Choroid plexus epithelial cell (primary cell): ENCODE measurements at places on chromosomes 12 and 14.

- peak; percentile 37 for DNase-seq
These were observed 409.9 kb upstream of the SOX5 start for GRCh38 chr12:24359418-24359817.

DNA sequence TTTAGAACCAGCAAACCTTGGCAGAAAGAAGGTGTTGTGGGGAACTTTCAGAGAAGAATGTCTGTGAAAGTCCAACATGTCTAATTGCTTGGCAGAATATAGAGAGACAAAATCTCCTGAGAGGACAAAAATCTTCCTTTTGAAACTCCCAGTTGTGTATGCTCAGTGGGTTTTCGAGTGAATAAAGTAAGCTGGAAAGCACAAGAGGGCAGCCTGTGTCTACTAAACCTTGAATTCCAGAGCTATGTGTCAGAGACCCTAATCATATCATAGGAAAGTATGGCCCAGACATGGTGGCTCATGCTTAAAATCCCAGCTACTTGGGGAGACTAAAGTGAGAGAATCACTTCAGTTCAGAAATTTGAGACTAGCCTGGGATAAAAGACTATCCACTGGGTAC is 661.2 kb downstream of the SLC16A7 start:
- peak; percentile 90 for DNase-seq

DNA sequence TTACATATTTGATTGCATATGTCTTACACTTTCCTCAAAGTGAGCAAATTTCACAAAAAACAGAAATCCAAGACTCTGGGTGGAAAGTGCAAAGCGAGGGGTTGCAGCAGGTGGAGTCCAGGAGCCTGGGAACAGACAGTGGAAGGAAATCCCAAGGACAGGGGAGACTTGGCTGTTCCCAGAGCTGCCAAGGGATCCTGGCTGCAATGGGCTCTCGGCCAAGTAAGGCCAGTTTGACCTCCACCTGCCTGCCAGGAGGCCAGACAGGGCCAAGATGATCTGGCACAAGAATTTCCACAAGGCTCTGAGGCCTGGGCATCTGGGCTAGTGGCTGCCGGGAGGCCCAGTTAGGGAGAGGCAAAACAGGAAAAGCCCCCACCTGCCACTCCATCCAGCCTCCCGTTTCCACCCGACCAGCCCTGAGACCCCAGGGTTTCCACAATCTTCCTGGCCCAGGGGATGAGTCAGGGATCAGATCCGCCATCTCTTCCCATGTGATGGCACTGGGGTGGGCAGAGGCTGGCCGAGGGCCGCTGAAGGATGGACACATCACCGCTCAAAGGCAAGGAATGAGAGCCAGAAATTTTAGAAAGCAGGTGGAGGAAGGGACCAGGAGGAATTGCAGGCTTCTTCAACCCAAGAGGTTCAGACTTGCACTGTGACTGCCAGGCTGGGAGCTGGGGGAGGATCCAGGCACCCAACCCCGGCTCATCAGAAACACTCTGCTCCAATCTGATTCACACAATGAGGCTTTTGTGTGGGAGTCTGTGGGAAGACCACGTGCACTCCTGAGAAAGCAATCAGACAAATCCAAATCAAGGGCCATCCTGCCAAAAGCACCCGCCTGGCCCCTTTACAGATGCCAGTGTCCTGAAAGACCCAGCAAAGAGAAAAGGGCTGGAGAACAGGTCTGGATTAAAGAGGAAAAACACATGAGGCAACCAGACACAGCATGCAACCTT is 16.3 kb downstream of the SCARB1 start:
- DNase-seq: no peak

DNA sequence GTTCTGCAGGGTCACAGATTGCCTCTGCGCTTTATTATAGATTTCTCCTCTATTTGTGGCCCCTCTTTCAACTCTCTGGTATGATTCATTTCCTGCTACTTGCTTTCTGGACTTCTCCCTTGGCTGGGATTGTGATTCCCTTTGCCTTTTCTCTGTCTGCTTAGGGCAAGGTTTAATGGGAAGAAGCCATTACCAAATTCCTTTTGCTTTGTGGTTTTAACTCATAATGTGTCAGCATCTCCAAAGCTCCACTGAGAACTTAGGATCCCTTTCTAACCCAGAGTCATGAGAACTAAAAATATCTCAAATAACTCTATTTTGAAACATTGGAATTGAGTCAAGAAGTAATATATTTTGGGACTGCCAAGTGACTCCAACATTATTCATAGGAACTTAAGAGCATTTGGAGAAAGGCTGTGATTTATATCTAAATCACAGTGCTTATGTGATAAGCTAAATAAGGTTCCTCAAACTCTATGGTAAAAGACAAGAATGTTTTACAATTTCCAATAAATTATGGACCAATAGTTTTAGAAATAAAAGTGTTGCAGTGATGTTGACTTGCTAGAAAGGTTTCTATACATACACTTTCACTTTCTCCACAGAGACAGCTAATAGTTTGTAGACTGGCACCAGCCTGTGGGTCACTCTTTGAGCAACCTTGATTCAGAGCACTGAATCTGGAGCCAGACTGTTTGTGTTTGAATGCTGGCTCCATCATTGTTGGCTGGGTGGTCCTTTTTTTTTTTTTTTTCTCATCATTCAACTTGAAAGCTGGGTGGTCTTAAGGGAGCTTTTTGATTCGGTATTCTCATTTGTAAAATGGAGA is 93.9 kb downstream of the DACT1 start:
- peak; percentile 96 for DNase-seq

DNA sequence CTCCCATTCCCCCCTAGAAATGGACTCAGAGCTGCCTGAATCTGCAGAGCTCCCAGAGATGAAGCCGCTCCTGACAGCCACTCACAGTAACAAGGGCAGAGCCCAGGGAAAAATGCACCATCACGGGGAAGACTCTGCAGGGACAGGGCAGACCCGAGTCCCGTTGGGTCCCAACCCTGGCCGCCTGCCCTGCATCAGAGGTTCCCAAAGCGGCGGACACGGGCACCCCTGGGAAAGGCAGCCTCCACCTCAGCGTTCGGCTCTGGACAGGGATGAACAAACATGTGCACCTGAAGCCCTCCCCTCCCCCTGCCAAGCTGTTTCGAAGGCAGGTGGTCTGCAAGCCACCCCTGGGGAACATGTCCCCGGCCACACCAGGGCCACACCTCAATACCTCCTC is 320.4 kb downstream of the ADGRD1 start:
- DNase-seq: no peak

DNA sequence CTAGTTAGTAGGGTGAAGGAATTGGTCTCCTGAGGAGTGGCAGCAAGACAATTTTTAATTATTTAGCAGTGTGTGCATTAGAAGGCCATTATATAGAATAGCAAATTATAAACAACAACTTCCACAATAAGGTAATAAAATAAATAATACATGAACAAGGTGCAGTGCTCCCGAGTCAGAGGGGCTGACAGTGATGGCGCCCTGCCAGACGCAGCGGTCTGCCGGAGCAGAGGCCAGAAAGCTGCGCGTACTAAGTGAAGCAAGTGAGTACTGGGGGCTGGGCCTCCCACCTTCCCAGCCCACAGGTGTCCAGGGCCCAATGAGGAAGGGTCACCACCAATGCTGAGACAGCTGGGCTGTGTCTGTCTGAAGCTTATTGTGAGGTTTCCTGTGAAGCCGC is 72.0 kb upstream of the VRK1 start:
- DNase-seq: no peak

GRCh38 chr12:124125203-124125871 is 152.3 kb downstream of the ZNF664 start:
- DNase-seq: no peak

- peak; percentile 89 for DNase-seq
These were observed 7.7 kb upstream of the AMN1 start for GRCh38 chr12:31736472-31736871.

DNA sequence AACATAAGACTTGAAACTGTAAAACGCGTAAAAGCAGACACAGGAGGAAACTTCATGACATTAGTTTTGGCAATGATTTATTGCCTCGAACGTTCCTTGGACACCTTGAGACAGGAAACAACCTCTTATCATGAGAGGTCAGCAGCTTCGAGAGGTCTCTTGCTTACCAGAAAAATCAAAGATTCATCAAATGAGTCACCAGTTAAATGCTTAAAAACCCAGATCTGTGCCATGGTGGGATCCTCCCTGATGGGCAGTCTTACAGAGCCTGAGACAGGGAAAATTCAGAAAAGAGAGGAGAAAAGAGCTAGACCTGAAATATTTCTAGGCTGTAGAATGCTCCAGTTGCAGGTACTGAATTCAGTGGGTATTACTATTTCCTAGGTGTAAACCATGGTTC is 1093.9 kb downstream of the AACS start:
- no peak for DNase-seq

DNA sequence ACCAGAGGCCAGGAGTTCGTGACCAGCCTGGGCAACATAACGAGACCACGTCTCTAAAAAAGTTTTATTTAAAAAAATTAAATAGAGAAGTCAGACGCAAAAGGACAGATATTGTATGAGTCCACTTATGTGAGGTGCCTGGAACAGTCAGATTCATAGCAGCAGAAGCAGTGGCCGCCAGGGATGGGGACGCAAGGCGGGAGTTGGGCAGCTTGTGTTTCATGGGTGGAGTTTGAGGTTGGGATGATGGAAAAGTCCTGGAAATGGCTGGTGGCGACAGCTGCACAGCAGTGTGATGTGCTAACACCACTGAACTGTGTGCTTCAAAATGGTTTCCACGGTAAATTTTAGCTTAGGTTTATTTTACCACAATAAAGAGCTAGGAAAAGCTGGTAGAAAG is 57.6 kb upstream of the DDX11 start:
- no peak for DNase-seq

GRCh38 chr12:25156061-25156460 is 38.9 kb downstream of the DNAI7 start:
- no peak for DNase-seq

DNA sequence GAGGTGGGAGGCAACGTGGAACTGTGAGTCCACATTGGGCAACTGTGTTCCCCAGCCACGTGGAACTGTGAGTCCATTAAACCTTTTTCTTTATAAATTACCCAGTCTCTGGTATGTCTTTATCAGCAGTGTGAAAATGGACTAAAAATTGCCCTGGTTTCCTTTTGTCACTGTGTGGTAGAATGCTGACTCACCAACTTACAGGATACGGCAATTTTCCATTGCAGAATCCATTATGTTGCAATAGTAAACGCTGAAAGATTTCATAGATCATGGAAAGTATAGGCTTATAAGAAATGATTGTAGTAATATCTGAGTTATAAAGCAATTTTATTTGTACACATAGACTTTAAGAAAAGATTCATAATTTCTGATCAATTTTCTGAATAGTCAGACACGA is 93.0 kb downstream of the GTF2A1 start:
- DNase-seq: peak; percentile 13

DNA sequence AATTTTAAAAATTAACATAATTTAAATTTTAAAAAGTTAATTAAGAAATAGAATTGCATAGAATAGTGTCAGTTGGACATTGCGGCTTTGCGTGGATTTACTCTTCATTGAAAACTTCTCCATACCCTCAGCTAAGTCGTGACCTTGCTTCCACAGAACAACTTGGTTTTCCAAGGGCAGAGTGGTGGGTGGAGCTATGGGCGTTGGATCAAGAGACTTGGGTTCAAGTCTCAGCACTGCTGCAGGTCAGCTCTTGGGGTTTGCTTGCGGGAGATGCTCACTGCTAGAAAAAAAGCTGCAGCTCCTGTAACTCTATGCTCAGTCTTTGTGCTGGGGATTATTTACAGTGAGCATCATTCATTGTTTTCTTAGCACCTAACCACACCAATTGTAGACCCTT is 133.7 kb downstream of the PRIMA1 start:
- DNase-seq: no peak

DNA sequence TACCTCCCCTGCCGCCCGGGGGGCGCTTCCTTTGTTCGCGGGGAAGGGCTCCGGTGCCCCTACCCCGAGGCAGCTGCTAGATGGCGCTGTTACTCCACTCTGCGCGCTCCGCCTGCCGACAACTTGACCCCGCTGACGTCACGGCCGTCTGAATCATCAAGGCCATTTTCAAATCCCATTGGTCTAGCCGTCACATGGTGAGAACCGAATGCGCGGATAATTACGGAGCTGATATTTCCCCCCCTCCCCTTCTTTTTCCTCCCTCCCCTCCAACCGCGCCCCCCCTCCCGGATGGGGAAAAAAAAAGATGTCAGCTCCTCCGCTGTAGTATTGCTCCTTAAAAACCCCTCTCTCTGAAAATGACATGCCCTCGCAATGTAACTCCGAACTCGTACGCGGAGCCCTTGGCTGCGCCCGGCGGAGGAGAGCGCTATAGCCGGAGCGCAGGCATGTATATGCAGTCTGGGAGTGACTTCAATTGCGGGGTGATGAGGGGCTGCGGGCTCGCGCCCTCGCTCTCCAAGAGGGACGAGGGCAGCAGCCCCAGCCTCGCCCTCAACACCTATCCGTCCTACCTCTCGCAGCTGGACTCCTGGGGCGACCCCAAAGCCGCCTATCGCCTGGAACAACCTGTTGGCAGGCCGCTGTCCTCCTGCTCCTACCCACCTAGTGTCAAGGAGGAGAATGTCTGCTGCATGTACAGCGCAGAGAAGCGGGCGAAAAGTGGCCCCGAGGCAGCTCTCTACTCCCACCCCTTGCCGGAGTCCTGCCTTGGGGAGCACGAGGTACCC is at the start of gene HOXC10:
HOXC10 (plus strand) TSS at position 246 of the 791 bp plus-strand sequence; CDS start at position 360, 114 bp downstream.
- peak; percentile 22 for DNase-seq
